ENCODE measurements at places on chromosomes 2 and 18. TPM values are rescaled to one million over a fixed set of nuclear protein-coding genes. Genes with fewer than 3 reads are reported as not detected.

The CFAP210 gene
- total RNA-seq, result not detected

- DNase-seq, result no peak
These were observed 70.0 kb downstream of the EXOC6B start for GRCh38 chr2:72755647-72756423.

GRCh38 chr18:52007105-52007504, 332.9 kb upstream of the DCC start:
- no peak for DNase-seq

The UGT1A1 gene
- total RNA-seq, result 6.9 TPM

GRCh38 chr2:157899125-157899839, 23.2 kb upstream of the ACVR1 start:
- no peak for DNase-seq

- no peak for DNase-seq
These were observed 217.8 kb upstream of the ATP5MC3 start for GRCh38 chr2:175399326-175399725.

DNA sequence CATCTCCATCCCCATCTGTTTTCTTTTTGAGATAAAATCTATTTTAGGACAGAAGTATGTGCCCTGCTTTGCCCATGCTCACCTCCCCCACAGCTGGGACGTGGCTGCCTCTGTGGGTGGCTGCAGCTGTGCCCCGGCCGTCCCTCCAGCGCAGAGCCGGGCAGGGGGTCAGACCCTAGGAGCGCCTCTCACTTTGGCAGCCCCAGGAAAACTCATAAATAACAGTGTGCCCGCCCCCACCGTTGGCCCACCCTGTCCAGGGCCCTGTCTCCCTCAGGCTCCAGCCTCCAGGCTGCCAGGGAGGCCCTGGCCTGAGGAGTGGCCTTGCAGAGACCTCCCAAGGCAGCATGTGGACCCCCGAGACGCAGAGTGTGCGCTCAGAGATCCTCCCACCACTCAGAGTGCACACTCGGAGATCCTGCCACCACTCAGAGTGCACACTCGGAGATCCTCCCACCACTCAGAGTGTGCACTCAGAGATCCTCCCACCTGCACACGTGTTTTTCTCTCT, 178.1 kb downstream of the TWIST2 start:
- DNase-seq, result no peak

DNA sequence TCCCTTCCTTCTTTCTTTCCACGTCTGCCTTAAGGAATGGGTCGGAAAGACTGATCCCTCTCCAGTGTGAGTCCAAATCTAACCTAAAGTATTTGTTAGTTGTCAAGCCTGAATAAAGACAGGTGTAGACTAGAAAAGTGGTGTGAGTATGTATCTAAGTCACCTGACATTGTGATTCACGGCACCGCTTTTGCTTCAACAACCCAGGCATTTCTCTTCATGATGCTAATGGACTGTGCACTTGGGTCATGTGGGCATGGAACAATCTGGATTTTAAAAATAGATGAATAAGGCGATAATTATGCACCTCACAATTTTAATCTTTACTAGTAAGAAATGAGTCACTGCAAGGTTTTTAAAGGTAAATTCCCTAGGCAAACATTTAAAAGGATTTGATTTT, 107.5 kb downstream of the LIPG start:
- DNase-seq, result no peak

GRCh38 chr18:14930076-14930475, 182.1 kb downstream of the ANKRD30B start:
- DNase-seq, result no peak

The CRACDL gene
- total RNA-seq, result not detected

- no peak for DNase-seq
These were observed 166.8 kb downstream of the DYSF start for GRCh38 chr2:71620116-71620515.

The CXCR1 gene
- not detected for total RNA-seq

Measured in Caki2 (cell line).